Stimulated activated CD4-positive, alpha-beta T cell treated with anti-CD3 and anti-CD28 coated beads, TNF-alpha, amount 100 ng/mL, for 48 hours (primary cell): ENCODE measurements at places on chromosomes 16 and 17.

DNA sequence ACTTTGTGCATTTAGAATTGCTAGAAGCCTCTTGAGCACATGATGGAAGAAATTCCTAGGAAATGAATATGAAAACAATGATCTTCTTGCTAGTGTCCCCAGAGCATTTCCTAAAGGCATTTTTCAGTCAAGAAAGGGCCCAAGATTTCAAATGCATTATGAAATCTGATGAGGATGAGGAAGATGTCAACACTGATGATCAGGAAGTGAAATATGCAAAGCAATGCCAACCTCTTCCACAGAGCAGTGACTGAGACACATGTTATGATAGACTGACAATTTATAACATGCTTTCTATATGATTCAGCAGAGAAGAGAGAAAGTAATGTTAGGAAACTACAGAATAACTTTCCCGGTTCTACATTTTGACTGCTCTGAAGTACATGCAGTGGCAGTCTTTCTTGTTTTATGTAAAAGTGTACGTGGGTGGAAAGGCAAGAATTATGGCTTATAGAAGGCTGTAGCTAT is 859.1 kb upstream of the GOT2 start:
- DNase-seq: no peak

DNA sequence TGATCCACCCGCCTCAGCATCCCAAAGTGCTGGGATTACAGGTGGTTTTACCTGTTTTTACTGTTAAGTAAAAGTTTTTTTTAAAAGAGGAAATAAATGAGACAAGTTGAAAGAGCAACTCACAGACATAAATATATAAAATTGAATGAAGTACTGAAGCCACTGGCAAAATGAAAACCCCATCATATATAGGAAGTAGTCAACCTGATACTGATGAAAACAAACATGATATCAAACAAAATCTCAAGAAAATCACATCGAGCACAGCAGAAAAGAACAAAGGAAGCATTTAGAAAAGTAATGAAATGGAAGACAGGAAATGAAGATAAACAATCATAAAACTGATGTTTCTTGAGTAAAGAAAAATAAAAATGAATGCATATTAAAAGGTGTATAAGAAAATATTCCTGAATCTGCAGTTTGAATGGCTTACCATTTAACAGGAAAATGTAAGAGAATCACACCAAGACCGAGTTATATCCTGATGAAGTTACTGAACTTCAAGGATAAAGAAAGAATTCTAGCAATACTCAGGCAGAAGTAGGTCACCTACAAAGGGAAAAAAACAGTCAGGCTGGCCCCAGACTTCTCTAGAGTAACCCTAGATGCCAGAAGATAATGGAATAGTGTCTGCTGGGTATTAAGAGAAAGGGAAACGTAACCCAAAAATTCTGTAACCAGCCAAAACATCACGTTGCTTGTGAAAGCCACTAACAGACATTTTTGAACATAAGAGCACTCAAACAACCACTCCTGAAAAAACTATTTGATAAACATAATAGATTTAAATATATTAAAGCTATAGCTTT is 31.5 kb downstream of the UBE2G1 start:
- no peak for DNase-seq

DNA sequence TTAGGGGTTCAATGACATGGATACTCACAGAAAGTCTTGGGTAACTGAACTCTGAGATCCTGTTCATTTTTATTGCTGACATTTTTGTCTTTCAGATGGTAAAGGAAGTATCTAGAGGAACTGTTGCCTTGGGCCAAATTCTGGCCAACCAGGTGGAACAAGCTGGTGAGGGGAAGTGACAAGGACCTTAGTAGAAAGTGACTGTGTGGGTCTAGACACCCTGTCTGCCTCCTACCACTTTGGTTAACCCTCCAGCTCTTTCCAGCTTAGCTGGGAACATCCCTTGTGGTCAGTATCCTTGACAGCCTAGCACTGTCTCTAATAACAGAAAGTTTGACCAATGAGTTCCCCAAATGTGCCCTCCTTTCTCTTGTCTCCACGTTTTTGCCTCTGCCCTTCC is 28.8 kb upstream of the PRKCB start:
- no peak for DNase-seq

- no peak for DNase-seq
Observed at GRCh38 chr16:15873301-15873700, 15.1 kb downstream of the CEP20 start.
